DMS 273 treated with DMSO at 0.1 percent for 48 hours (cell line): ENCODE measurements at places on chromosomes 5 and 9.

- no peak for DNase-seq
Observed at GRCh38 chr9:109319017-109319625, 1.7 kb downstream of the EPB41L4B start.

GRCh38 chr9:110246214-110246613, 10.1 kb downstream of the TXN start:
- DNase-seq: no peak

- no peak for DNase-seq
Observed at GRCh38 chr9:130905902-130906734, 9.5 kb upstream of the QRFP start.

DNA sequence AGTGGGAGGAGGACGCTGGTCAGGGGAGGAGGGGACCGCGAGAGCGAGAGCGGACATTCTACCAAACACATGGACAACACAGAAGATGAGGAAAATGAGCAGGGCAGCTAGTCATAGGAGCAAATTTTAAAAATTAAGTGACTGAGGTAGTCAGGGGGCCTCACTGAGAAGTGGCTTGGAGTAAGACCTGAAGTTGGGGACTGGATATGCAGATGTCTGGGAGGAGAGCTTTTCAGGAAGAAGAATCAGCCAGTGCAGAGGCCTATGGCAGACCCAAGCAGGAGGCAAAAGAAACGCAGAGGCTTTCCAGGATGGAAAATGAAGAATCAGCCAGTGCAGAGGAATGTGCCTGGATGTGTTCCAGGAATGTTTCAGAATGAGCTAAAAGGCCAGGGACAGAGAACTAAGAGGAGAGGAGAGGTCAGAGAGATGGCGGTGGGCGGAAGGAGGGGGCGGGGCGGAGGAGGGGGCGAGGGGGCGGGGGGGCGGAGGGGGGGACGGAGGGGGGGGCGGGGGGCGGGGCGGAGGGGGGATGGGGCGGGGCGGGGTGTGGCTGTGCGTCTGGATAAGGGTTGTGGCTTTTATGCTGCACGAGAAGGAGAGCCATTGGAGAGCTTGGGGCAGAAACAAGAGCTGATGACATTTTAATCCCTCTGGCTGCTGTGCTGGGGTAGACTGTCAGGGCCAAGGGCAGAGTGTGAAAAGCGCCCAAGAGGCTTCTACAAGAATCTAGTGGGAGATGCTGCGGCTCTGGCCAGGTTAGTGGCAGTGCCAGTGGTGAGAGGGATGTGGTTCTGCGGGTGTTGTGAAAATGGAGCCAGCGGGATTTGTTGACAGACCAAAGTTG, 129.6 kb downstream of the KCNIP1 start:
- DNase-seq: peak; percentile 75

GRCh38 chr9:107487521-107488374, 1.8 kb downstream of the KLF4 start:
- no peak for DNase-seq

DNA sequence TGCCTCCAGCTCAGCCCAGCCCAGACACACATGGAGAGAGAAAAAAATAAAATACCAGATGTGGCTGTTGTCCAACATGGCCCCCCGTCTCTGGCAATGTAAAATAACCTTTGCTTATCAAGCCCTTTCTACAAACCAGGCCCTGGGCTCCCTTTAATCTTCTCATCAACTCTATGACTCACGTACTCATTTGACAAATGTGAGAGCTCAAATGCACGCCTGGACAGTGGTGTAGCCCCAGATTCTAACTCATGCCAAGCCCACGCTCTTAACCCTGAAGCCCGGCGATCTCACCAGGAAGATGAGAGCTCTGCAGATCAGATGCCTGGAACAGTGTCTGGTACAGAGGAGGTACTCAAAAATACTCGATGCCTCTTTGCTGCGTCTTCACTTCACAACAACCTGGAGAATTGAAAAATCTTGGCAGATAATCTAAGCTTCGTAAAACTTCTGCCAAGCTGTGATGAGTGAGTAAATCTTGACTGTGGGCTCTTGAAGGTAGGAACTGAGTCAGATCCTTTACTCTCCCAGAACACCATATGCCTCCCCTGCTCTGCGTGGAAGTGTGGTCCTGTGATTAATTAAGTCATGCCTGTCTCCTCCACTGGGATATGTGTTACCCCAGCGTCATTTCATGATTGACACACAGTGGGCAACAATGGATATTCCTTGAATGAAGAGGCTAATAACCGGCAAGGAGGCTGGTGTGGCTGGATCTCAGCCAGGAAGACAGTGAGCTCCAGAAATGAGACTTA, 102.0 kb upstream of the FSTL4 start:
- DNase-seq: no peak

- no peak for DNase-seq
Observed at GRCh38 chr5:172820046-172820767, 13.8 kb upstream of the ERGIC1 start.

- no peak for DNase-seq
Observed at GRCh38 chr5:179319123-179319522, 26.1 kb downstream of the ADAMTS2 start.

GRCh38 chr9:84978661-84979060, 309.1 kb downstream of the NTRK2 start:
- DNase-seq: no peak

- DNase-seq: no peak
Observed at GRCh38 chr5:119354537-119355243, 1.1 kb upstream of the TNFAIP8 start.

GRCh38 chr5:96562614-96563013, 99.6 kb upstream of the CAST start:
- DNase-seq: no peak

DNA sequence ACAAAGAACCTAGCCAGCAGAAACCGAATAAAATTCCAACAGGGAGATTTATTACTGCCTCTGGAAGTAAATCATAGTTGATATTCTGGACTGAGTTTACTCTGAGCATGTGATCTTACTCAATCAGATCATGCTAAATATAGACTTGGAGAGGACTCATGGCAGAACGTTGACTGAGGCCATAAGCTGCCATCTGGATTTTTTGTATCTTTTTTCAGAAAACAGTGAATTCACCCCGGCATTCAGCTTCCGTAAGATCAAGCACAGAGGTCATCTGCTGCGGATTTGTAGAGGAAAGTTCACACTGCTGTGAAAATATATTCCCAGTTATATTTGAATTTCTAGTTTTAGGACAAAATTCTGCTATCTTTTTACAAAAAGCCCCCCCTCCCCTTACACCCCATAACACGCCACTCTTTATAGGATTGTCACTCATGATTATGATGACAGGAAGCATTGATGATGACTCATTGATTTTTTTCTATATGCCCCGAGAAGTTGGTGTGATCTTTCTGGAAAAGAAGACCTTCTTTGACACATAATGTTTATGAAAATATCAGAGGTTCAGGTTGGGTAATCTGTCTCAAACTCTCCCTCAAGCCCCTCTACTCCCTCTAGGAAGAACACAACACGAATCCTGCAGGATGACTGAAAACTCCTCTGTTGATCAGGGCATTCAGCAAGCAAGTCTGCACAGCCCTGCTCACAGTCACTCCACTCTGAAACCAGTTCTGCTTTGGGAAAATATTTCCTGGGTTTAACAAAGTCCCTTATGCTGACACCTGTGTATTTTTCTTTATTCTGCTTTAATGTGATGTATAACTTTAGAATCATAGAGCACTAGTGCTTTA, 70.8 kb downstream of the NXNL2 start:
- no peak for DNase-seq

- no peak for DNase-seq
Observed at GRCh38 chr9:137804908-137805630, 72.5 kb upstream of the CACNA1B start.

DNA sequence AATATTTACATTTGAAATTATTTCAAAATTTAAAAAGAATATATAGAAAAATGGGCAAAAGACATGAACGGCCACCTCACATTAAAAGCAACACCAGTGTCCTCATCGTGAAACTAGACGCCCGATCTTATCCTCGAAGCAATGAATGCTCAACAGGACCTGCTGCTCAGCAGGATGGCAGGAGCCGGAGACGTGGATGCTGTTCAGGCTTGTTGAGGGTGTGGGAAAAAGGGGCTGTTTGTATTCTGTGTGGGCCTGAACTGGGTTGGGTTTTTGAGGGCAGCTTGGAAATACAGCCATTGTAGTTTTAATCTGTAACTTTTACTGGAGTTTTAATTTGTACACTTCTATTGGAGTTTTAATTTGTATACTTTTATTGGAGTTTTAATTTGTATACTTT, 20.3 kb downstream of the EXOC3 start:
- no peak for DNase-seq

DNA sequence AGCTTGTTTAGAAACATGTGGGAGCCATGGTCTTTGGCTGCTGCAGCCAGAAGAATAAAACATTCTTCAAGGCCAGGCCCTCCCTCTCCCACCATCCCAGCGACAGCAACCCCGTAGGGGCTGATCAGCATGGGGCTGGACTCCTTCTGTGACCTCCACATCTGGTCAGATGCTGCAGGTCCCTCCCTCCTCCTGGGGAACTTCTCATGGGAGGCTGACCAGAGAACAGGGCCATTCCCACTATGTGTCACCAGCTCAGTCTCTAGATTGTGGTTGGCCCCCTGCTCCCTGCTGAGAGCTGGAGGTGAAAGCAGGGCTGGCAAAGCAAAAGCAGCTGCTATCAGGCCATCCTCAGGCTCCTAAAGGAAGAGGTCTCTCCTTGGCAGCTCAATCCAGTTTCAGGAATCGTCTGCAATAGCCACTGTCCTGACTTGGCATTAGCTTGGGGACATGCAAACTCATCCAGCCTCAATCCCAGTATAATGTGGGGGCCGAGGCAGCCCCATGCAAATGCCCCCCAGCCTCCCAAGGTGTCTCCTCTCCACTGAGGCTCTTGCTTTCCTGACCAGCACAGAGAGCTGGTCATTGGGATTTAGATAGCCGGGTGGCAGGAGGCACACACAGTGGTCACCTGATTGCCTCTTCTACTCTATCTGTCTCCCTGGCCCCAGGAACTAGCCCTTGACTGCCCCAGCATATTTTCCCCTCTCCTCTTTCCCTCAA, 81.5 kb downstream of the NRG2 start:
- DNase-seq: no peak

DNA sequence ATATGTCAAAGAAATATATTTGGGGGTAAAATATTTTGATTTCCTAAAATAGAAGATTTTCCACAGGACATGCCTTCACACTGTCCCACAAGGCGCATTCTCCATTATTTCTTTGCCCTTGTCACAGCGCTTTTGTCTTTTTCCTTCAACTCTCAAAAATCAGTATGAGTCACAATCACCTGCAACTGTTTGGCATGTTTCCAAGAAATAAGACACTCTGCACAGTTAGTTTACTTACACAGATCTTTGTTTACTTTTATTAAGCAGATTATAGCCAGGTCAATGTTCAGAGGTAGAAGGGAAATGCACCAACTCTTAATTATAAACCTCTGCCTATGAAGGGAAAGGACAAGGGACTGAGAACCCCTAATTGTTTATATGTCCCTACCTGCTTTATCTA, 9.5 kb downstream of the CEMIP2 start:
- no peak for DNase-seq

DNA sequence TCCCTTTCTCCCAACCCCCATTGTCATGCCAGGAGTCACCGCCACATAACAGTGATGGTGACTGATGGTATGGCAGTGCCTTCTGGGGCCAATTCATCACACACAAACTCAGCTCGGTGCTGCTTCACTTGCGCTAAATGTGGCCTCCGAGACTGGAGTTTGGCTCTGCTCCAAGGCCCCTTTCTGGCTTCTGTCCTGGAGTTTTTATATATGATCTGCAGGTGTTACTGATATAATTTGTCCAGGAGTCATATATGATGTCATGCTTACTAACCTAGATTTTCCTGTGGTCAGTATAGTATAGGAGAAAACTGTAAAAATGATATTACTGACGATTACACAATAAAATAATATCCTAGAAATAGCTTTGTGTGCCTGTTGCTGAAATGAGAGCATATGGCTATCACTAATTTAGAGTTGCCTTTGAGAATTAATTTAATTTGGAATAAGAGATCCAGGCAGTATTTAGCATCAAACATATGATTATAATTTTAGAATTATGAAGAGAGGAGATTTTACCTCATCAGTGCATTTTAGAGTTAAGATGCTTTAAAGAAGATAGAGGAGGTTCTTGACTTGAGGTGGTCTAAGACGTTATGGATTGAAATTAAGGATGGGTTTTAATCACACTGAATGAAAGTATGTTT, 334.1 kb upstream of the CD180 start:
- peak; percentile 25 for DNase-seq

GRCh38 chr5:52587131-52587530, 200.6 kb upstream of the ITGA1 start:
- DNase-seq: no peak

DNA sequence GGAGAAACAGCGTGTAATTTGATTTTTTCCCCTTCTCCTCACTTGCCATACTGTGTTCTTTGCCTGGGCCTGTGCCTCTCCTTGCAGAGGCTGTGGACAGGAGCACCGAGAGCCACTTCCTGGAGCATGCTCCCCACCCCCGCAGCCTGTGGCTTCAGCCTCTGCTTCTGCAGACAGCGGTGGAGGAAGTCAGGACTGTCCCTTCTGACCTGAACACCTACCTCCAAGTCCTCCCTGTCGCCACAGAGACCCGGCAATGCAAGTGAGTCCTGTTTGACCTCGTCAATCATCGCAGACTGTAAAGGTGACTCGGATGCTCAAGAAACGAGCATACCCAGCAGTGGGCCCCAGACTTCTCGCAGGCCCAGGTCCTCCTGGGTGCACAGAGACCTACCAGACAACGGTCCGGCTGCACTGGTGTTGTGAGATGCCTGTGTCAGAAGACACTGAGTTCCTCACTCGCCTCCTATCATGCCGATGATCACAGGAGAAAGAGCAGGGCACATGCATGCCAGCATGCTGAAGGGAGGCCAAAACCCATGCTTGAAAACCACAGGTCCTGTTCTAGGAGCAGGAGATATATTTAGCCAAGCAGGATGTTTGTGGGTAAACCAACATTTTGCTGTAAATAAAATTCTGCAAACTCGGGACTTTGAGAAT, 198.8 kb downstream of the AUH start:
- no peak for DNase-seq

DNA sequence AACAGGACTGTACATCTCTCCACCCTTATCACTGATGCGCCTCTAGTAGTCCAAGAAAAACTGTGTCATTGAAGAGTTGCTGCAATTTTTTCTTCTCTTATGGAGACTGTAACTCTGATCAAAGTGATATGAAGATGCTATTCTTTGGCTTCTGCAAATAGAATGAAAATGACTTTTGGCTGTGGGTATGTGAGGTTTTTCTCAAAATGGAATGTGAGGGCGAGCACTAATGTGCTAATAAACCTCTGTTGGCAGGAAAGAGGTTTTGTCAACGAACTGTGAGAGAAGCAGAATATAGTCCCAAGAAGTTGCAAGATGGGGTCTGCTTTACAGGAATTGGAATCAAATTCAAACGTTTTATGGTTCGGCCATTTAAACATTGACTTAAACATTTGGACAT, 252.0 kb upstream of the GAS1 start:
- no peak for DNase-seq

DNA sequence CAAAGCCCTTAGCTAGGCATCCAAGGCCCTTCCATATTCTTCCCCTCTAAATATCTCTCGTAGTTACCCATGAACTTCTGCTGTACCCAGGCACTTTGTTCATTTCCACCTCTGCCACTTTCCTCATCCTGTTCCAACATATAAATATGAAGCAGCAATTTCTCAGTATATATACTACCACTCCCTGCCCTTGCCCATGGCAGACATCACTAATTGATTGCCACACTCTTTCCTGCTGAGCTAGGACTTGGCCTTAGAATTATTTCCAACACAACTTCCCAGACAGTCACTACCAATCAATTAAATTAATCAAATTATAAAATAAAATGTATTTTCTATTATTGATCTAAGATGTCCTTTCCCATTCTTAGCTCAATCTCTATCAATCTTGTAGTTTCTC, 8.5 kb downstream of the INSYN2B start:
- no peak for DNase-seq
